ENCODE measurements at places on chromosomes 13 and 19.

DNA sequence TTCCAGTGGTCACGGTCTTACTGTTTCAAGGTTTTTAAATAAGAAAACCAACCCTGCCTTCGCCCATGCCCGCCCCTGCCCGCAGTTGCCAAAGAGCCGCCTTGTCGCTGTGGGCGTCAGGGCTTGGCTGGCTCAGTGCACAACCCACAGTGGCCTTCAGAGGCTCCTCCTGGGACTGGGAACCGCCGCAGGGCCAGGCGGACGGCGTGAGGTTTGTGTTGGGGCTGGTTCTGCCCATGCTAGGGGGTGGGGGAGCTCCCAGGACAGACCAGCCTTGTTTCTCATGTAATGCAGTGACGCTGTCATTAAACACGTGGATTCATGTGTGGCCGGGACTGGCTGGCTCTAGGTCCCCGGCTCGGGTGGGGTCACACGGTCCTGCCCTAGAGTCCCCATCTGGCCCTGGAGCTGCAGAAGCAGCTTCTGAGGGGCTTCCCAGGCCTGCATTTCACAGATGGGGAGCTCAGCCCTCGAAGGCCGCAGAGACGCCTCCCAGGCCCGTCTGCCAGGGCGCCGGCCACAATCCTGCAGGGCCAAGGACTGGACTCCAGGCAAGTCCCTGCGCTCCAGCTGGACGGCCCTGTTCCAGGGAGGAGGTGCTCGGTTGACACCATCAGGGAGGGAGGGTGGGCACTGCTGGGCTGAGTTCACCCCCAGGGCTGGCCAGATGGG is 2.4 kb upstream of the TEKTIP1 start:
- no peak for DNase-seq

GRCh38 chr13:106874323-106874722 is 306.4 kb upstream of the ARGLU1 start:
- no peak for DNase-seq

- no peak for DNase-seq
Observed at GRCh38 chr19:4732680-4733114, 9.1 kb upstream of the DPP9 start.

- DNase-seq: peak; percentile 12
Observed at GRCh38 chr13:51848674-51849073, 3.7 kb upstream of the TMEM272 start.

- DNase-seq: no peak
Observed at GRCh38 chr13:97278435-97279411, 56.6 kb downstream of the MBNL2 start.

GRCh38 chr13:101640788-101641400 is 188.4 kb downstream of the ITGBL1 start:
- peak; percentile 59 for DNase-seq

DNA sequence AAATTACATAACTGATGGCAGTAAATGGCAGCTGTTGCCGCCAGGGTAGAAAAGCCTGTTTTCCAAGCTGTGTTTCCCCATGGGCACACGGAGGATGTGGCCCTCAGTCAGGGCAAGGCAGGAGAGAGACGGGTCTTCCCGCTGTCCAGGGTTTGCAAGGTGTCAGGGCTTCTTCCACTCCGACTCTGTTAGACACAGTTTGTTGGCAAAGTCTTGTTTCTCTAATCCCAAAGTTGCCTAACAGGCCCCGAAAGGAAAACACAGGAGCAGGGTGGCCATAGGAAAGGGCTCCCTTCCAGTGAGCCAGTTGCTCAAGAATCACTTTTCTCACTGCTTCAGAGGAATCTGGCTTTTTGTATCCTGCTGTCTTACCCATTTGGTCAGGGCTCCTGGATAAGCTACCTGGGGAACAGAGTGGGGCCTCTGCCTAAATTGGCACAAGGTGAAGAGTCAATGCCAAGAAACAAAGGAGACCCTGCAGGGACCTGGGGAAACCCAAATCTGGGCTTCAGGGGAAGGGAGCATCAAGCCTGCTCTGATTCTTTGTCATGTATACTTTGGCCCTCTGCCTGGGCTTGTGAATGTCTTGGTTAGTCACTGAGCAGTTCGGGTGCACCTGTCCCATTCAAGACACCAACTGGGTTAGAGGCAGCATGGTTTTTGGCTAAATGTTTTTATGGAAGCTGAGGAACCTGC is 29.0 kb upstream of the CXCL17 start:
- no peak for DNase-seq

- DNase-seq: no peak
Observed at GRCh38 chr19:56087647-56088496, 33.2 kb downstream of the ZNF787 start.

DNA sequence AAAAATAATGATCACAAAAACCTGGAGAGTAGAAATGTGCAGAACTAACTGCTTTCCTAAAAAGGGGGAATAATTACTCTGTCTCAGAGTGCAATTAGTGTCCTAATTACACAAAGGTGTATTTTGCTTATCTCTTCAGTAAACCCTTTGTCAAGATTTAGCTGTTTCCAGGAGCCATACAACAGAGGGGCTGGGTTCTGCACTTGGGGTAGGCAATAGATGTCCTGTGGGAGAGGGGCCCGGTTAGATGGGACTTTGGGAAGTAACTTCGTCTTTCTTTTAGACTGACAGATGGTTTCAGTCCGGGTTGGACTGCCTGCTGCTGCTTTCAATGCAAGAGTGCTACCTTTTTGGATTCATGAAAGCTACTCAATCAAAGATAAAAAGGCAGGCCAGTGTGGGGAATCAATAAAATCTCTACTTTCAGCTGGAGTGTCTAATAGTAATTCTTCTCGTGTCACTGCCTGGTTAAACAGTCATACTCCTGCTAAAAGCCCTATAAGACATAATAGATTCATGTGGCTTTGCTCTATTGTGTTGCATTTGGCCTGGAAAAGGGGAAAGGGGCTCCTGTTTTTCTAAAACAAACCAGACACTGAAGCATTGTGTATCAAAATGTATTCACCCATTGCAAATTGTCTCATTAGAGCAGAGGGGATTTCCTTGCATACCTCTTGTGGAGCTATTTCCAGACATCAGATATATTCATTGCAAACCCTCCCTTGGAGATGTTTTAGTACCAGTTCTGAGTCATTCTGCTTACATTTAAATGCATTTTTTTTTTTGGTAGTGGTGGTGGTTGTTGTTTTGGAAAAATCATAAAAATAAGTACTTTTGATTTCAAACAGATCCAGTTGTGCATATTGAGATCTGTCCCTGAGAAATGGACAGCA is 83.3 kb upstream of the PCDH8 start:
- no peak for DNase-seq

DNA sequence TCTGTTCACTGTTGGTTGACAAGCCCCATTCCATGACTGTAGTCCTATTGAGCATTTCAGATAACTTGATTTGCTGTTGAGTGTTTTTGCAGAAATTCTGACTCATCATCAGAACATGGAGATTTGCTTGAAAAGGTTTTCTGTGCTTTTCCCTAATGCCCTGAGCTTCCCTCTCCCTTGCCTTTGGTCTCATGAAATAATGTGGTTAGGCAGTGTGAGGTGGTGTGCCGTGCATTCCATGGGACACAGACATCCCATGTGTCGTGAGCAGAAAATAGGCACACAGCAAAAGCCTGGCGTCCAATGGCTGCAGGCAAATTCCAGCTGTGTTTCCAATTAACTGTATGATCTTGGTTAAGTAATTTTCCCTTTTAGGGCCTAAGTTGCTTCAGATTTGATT is 197.4 kb downstream of the DLEU7 start:
- no peak for DNase-seq

DNA sequence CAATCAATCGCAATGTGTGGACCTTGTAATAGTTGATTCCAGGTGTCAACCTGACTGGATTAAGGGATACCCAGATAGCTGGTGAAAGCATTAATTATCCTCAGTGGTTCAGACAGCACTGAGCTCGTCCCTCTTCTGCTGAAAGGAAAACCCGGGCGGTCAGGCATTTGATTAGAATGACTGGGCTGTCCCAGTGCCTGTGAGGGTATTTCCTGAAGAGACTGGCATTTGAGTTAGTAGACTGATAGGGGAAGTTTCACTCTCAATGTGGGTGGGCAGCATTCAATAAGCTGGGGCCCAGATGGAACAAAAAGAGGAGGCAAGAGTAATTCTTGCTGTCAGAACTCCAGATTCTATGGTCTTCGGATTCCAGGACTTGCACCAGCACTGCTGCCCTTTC is 31.9 kb downstream of the KPNA3 start:
- no peak for DNase-seq

DNA sequence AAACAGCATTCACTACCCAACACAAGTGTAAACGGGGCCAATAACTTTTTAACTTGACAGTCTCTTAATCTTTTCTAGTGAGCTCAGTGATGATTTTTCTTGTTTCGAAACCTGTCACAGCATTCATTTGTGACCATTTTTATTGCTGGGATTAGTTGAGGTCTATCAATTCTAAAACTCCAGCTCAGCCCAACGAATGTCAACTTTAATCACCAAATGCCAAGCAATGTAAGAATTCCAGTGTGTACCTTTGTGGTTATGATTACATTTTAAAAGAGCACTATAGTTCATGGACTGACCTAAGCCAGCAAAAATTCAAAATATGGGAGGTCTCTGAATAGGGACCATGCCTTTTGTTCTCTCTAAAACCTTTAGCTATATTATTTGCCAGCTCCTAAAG is 694.3 kb upstream of the SGCG start:
- no peak for DNase-seq

- DNase-seq: no peak
Observed at GRCh38 chr13:41162151-41162550, 29.5 kb upstream of the KBTBD6 start.

GRCh38 chr13:93230261-93230855 is 3.8 kb downstream of the GPC6 start:
- DNase-seq: peak; percentile 38

DNA sequence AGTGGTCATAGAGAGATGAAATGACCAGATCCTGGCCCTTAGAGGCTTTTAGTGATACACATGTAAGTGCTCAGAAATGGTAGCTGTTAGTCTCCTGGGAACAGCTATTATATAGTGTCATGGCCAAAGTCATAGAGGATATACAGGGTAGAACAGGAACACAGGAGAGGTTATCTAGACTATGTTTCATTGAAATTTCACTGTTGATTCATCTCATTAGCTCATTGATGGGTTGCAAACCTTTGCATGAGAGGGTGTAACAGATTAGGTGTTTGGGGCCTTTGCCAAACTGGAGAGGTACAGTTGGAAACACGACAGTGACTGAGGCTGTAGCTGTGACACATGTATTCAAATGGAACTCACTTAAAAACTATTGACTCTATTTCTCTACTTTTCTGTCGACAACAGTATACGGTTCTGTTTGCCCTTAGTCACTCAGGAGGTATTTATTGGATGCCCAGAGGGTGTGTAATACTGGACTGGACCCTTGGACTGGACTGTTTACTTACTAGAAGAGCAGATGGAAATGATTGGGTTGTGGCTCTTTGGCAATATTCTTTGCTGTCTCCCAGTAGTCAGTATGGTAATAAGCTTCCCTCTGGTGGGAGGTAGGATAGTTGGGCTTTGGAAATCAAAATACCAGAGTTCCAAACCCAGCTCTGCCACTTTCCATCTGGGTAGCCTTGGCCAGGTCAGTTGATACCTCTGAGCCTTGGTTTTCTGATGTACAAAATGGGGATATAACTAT is 29.8 kb downstream of the ARHGAP35 start:
- no peak for DNase-seq

- DNase-seq: no peak
Observed at GRCh38 chr19:3389876-3390371, 23.5 kb downstream of the NFIC start.

GRCh38 chr19:3026768-3027167 is 2.3 kb downstream of the TLE2 start:
- DNase-seq: no peak

DNA sequence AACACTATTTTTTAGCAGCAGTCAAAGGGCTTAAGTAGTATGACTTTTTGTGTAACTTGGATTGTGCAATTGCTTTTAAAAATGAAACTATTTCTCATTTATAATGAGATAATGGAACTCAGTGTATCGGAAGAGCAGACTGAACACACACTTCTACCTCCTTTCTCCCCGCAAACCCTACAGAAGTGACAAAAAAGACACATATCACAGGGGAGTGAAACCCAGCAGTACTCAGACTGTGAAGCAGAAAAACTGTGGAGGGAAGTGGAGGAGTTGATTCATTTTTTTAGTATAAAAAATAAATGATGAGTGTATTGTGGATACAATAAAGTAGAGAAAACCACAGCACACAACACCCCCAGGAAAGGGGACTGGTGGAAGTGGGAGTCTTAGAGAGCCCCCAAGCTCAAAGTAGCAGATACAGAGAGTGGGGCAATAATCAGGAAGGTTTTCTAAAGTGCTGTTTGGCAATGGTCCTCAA is 9.7 kb downstream of the LPAR6 start:
- DNase-seq: no peak

- no peak for DNase-seq
Observed at GRCh38 chr19:14473073-14473977, 1.8 kb downstream of the PTGER1 start.

GRCh38 chr13:86660090-86660489 is 860.9 kb upstream of the SLITRK6 start:
- no peak for DNase-seq

- DNase-seq: no peak
Observed at GRCh38 chr19:42114412-42114811, 17.8 kb downstream of the POU2F2 start.

DNA sequence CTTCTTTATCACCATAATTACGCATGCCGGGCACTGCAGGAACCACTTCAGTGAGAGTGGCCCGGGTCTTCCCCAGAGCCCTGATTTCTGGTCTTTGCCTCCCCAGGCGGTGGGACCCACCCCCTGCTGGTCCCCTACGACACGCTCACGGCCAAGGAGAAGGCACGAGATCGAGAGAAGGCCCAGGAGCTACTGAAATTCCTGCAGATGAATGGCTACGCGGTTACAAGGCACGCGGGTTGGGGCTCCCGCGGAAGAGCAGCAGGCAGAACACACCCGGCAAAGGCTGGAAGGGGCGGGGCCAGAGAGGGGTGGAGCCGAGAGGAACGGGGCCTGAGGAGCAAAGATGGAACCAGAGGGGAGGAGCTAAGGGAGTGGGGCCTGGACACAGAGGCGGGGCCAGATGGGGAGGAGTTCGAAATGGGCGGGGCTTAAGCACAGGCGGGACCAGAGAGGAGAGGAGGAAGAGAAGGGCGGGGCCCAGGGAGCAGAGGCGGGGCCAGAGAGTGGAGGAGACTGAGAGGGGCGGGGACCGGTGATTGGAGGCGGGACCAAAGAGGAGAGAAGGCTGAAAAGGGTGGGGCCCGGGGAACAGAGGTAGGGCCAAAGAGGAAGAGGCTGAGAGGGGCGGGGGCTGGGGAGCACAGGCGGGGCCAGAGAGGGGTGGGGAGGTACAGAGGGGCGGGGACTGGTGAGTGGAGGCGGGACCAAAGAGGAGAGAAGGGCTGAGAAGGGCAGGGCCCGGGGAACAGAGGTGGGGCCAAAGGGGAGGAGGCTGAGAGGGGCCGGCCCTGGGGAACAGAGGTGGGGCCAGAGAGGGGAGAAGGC is 73.4 kb downstream of the RYR1 start:
- no peak for DNase-seq

GRCh38 chr19:51652266-51652665 is 5.6 kb upstream of the SIGLEC14 start:
- DNase-seq: no peak

- DNase-seq: no peak
Observed at GRCh38 chr13:75806117-75806516, 170.0 kb downstream of the LMO7 start.

Data from kidney epithelial cell (primary cell).